HEK293T (cell line): ENCODE measurements at places on chromosomes 3 and 15.

- peak; percentile 21 for DNase-seq
Observed at GRCh38 chr15:72907733-72908132, 124.2 kb upstream of the ADPGK start.

DNA sequence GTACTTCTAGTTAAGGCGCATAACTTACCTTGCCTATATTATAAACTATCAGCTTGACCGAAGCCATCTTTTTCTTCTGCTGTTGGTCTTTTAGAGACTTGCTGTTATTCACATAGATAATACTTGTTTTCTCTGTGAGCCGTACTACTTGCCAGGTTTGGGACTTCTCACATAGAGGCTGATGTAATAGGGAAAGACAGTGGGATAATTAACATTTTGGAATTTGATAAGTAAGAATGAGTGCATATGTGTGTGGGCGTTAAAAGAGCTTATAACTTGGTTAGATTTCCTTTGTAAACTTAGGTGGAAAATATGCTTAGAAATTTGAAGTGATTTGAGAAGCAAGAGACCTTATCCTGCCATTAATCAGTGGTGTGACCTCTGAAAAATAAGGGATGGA, 47.8 kb downstream of the FNDC3B start:
- no peak for DNase-seq

GRCh38 chr3:77887611-77888010, 847.7 kb downstream of the ROBO2 start:
- no peak for DNase-seq

DNA sequence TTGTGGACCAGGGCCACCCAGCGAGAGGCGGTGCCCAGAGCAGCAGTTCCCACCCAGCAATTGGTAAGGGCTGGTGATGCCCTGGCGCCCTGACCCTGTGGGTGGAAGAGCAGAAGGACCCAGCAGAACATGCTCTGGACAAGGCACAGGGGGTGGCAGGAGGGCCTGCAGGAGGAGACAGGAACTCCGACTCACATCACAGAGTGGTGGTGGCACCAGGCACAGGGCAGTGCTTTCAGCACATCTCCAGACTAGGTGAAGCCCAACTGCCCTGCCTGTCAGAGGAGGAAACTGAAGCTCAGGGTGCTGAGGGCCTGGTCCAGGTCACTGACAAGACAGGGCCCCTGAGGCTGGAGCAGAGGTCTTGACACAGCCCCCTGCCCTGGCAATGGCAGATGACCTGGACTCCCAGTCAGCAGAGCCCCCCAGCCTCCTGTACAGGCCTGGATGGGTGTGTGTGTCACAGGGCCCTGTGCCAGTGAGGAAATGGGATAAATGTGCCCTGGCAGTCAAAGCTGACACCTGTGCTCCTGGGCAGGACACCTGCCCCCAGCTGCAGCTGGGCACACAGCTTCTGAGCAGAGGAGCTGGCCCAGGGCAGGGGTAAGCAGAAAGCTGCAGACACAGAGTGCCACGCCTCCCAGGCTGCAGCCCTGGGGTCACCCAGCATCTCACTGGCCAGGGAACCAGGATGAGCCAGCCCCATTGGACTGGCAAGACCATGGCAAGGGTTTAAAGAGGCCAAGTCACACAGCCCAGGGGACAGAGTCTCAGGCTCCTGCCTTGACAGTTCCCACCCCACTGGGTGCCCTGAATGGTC, 11.4 kb downstream of the KLF15 start:
- DNase-seq = no peak

DNA sequence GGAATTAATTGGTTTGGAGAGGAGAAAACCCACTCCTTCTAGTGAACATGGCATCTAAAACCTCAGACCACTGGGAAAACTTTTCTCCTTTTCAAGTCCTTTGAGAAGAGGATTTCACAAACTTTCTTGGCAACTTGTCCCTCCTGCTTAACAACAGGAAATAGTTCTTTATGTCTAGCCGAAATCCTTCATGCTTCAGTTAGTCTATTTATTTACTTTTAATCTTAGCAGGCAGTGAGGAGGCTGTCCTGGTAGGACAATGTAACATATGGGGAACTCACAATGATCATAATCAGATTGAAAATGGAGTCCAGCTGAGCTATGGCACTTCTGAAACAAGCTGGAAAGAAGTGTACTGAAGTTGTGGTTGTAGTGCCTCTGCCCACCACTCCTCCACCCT, 50.6 kb downstream of the KY start:
- no peak for DNase-seq

DNA sequence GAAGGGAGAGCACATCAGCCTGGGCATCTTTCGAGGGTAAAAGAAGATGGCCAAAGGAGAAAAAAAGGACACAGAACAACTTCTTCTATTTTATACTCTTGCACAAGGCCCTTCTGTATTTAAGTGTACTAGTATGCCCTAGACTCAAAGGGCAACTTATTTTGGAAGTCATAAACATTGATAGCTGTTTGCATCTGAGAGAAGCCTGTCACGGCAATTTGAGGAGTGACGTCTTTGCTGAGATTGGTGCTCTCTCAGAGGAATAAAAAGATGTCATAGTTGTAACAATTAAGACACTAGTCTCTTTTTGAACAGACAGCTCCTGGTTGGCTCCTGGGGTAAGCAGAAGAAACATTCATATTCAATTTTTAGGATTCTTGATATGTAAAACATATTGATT, 260.4 kb upstream of the TTC14 start:
- DNase-seq = no peak

GRCh38 chr3:162019817-162020216, 523.2 kb downstream of the OTOL1 start:
- no peak for DNase-seq

GRCh38 chr3:24428481-24428880, 66.2 kb downstream of the THRB start:
- DNase-seq = no peak

DNA sequence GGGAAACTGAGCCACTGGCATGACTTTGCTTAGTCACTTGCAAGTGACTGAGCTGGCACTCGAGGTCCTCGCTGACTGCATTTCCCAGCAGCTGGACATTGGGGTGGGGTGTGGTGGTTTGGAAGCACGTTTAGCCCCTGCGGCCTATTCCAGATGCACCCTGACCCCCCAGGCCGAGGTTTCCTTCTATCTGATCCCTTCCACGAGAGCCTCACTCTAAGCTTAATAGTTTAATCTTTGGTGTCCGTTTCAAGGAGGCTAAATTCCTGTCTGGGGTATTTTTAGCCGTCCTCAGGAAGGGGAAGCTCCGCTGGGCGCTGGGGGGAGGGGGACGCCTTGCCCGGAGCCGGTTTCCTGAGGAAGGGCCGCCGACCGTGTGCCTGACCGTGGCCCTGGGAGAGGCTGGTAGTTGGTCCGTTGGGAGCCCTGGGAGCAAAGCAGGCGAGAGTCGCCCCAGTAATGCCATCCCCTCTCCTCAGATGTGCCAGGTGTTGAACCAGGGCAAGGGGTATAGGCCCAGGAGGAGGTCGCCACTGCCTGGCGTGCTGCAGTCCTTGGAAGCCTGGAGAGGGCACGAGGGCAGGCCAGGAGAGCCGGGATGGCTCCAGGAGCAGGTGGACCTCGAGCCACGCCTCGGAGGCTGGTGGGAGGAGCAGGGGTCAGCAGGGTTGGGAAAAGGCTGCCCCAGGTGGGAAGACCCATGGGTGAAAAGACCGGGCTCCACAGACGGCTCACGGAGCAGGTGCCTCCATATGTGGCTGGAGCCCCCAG, 37.2 kb downstream of the IDH2 start:
- no peak for DNase-seq

DNA sequence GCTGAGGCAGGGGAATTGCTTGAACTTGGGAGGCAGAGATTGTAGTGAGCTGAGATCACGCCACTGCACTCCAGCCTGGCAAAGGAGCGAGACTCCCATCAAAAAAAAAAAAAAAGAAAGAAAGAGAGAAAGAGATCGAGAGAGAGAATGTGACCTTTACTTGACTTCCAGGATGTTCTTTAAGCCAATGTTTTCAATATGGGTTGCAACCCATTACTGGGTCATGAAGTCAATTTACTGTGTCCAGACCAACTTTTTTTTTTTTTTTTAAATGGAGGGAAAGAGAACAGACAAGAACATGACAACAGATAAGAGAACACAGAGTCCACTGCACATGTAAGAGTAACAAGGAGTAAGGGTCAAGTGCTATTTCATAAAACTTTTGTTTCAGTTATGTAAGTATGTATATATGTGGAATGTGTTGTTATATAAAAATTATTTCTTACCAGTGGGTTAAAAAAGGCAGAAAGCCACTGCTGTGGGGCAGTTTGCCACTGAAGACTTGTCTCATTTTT, 29.8 kb downstream of the RAB8B start:
- no peak for DNase-seq

- no peak for DNase-seq
Observed at GRCh38 chr15:62647843-62648505, 394.6 kb upstream of the TPM1 start.

GRCh38 chr3:69212411-69213160, 90.2 kb upstream of the LMOD3 start:
- no peak for DNase-seq

DNA sequence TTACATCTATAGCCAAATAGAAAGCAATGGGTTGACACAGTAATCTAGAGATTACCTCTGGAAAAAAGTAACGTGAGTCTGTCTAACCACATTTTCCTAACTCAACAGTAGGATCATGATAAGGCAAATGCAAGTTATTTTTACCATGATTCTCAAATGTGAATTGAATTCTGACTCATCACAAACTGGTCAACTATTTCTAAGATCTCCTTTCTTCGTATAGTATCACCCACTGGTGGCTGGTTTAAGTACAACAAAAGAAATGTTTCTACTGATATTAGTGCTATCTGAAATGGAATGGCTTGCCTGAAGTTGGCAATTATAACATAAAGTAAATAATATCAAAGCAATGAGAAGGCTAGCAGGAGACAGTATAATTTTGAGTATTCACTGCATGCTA, 102.2 kb downstream of the ABI3BP start:
- DNase-seq = no peak

DNA sequence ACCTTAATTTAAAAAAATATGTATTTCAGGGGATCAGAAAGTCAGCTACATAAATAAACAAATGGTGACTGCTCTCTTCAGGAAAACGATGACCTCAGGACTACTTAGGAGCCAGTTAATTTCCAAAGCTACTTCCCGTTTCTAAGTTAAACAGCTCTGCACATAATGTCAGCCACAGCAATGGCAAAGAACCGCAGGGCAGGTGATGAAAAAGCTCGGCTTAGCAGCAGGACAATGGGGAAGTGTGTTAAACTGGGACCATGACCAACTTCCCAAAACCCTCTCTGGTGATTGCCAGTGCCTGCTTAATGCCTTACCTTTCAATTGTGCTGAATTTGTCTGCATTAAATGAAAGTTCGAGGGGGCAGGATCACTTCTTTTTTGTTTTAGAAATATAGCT, 258.9 kb downstream of the FHIT start:
- DNase-seq = no peak

GRCh38 chr15:68733666-68734065, 87.0 kb downstream of the ANP32A start:
- DNase-seq = no peak

DNA sequence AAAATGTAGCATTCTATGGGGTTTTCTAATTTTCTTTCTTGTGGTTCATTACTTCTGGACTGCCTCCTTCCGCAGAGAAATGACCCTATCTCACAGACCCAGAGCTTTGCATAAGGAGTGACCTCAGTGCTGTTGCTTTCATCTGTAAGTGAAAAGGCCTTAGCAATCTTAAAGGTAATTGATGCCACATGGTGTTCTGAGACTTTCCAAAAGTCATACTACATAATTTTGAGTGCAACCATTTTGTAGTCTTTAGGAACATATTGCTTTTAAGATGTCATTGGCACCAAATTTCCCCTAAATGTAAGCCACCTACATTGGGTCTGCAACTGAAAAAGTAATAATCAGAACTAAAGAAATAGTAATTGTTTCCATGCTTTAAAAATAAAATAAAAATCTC, 9.2 kb upstream of the HHLA2 start:
- no peak for DNase-seq

- no peak for DNase-seq
Observed at GRCh38 chr3:128884992-128885391, 5.6 kb downstream of the ACAD9 start.

- DNase-seq = no peak
Observed at GRCh38 chr3:187942658-187943241, 197.5 kb upstream of the BCL6 start.

- peak; percentile 4 for DNase-seq
Observed at GRCh38 chr3:126082362-126083137, 1.4 kb downstream of the SLC41A3 start.

DNA sequence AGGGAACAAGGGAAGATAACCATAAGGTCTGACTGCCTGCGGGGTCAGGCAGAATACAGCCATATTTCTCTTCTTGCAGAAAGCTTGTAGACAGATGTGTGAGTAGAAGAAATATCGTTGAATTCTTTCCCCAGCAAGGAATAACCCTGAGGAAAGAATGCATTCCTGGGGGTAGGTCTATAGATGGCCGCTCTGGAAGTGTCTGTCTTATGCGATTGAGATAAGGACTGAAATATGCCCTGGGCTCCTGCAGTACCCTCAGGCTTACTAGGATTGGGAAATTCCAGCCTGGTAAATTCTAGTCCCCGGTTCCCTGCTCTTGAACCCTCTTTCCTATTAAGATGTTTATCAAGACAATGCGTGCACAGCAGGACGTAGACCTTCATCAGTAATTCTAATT, 15.8 kb upstream of the SST start:
- no peak for DNase-seq

DNA sequence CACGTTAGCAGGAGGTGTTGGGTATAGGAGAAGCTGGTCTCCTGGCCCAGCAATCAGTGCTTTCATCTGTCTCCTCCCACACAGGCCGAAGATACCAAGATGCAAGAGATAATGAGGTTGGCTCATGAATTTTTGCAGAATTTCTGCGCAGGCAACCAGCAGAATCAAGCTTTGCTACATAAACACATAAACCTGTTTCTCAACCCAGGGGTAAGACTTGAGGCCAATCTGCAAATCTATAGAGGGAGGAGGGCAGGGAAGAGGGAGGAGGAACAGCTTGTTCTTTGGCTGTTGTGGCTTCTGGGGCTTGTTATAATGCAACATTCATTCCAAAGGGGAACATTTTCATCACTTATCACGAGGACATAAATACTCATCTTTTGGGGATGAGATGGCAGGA, 195.3 kb downstream of the ITPR1 start:
- DNase-seq = no peak

DNA sequence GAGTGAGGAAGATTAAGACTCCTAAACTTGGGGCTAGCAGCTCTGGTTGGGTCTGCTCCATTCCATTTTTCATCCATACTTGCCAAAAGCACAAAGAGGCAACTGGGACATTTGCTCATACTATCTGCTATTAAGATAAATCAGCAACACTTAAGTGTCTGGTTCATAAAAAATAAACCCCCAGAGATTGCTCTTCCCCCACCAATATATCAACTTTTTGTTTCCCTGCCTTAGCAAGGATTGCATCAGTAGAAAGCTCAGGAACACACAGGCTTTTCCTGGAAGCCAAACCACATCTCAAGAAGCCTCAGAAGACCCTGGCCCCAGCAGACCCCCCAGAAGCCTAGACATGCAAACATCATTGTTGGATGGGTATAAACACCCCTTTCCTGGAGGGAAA, 232.4 kb upstream of the WNT5A start:
- no peak for DNase-seq

DNA sequence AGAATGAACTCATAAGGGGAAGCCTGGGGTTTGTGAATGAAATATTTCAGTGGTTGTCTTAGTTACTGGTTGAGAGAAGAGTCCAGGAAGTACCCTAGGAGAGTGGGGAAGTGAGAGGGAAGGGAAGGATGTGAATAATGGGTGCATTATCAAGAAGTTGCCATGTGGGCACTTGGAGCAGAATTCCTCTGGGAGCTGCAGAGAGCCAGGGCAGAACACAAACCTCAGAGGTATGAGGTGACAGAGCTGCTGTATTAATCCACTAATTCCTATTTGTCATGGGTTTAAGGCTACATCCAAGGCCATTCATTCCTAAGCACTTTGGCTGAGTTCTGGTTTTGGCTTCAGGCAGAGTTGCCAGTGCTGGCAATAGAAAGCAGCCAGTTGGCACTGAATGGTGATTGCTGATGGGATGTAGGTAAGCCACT, 29.0 kb downstream of the NDUFB4 start:
- DNase-seq = no peak
